ENCODE measurements at places on chromosomes 4 and X.
A peak's percentile ranks its signal among the peaks of the same experiment; 100 is the strongest.

DNA sequence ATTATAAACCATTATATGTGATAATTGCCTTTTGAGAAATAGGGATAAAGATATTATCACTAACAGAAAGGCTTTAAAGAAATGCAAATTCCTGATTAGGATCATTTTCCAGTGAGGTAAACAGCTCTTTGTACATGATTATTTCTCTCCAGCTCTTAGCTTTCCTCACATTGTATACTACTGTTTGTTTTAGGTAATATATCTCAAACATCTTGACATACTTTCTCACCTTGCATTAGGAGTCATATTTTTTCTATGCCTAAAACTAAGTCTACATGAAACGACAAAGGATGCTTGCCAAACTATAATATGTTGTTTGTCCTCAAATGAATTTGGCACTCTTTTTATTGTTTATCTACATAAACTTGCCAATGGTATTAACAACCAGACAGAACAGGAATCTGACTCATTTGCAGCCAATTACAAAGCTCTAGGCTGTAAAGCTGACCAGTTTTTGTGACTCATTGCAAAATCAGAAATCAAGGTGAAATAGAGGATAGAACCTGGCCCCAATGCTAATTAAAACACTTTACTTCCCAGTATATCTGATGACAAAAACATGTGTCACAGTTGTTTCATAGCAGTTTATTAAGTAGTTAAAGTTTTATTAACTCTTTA is 107.0 kb downstream of the IQCM start:
- DNase-seq, result no peak

DNA sequence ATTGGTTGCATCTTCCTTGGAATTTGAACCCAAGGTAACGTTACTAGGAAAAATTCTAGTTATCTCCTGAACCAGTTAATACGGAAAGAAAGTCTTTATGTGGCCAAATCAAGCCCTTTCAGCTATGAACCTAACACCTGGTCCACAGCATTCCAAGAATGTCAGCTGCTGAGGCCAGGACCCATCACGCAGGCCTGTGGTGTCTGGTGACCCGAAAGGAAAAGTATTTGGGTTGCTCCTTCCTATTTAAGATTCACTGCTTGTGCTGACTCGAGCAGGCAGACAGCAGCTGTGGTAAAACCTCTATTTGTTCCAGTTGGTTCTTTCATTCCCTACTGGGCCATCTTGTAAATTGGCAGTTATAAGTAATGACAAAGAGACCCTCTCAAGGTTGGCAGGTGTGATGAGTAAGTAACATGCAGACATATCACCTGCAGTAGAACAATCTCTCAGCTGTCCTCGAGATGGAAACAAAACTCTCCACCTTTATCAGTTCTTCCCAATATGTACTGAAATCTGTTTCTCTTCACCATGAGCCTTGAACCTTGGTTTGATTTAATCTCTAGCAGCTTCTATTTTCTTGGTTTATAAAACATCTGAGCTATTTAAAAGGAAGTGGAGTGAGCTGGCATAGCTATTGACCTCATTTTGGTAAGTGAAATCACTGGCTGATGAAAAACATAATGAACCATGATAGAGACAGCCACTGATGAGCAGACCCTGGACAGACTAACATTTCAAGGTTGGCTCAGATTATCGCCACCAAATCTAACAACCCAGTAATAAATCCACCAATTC is 182.1 kb upstream of the SMIM31 start:
- no peak for DNase-seq

DNA sequence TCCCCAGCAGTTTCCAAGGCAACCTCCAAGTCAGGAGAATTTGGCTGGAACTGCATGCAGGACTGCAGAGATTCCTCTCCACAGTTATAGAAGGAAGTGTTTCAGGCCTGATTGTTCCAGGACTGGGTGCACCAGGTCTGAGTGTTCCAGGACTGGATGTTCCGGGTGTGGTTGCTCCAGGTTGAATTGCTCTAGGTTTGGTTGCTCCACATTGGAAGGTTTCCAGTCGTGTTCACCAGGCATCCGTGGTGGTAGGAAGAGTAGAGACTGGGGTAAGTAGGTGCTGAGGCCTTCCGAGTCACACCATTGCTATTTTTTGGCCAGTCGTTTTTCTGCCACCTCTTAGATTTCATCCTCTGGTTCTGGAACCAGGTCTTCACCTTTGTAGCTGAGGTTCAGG is 105.4 kb downstream of the MSN start:
- no peak for DNase-seq

- DNase-seq, result peak; percentile 1
Measured at GRCh38 chrX:139692908-139693307, 15.1 kb downstream of the MCF2 start.

- DNase-seq, result no peak
Measured at GRCh38 chrX:39440799-39441284, 639.6 kb downstream of the MID1IP1 start.

DNA sequence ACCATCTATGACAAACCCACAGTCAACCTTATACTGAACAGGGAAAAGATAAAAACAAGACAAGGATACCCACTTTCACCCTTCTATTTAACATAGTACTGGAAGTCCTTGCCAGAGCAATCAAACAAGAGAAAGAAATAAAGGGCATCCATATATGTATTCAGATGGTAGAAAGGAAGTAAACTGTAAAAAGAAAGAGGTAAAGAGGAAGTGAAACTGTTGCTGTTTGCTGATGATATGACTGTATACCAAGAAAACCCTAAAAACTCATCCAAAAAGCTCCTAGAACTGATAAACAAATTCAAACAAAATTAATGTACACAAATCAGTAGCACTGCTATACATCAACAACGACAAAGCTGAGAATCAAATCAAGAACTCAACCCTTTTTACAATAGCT is 538.7 kb upstream of the PABPC4L start:
- DNase-seq, result no peak

DNA sequence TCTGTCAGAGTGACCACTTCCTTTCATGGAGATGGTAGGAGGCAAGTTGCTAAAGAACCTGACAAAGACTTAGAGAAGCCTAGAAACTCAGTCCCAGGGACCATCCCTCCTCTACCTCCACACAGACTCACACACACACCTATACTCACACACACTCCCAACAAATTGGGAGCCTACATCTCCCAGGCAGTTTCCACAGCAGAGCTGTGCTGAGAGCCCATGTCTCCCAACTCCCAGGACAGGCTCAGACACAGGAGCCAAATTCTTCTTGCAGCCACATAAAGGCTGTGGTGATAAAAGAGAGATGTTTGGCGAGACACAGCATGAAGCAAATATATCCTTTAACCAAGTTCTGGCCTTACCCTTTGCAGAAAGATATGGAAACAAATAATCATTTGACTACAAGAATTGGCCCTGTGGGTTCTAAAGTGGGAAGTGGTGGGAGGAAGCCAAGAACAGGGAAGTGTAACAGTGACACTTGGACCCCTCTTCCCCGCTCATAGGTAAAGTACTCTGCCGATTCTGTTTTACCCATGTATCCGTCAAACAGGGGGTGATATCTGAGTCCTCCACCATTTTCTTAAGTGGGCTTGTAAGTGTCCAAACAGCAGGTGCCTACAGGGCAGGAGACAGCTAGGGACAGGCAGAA is 11.0 kb upstream of the IDS start:
- DNase-seq, result no peak

DNA sequence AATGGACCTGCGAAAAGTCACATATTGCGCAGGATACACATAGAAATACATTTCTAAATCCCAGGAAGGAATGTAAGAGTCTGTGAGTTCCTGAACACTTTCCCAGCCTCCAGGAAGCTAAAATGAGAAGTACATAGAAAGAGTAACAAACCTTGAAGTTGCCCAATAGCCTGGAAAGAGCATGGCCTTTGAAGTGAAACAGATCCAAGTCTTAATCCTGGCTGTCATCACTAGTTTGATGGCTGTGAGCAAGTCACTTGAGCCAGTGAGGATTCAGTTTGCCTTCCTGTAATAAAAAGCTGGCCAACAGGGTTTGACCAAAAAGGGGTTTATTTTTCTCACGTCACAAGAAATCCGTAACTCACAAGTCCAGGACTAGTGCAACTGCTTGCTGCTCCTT is 69.8 kb downstream of the ARHGEF38 start:
- no peak for DNase-seq

DNA sequence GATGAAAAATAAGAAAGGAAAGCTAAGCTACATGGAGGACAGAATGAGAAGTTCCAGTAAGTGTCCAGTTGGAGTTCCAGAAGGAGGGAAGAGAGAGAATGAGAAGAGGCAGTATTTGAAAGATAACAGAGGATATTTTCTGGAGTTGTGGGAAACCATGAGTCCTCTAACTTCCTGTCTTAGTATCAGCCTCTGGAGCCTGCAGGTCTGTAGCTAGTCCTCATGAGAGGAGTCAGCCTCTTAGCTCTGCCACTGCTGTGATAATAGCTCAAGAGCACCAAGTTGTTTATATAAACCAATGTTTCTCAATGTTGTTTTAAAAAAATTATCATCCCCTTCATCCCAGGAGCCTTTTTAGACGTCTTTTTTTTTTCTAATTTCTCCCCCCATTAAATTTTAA is 2.4 kb upstream of the PLAC1 start:
- no peak for DNase-seq

DNA sequence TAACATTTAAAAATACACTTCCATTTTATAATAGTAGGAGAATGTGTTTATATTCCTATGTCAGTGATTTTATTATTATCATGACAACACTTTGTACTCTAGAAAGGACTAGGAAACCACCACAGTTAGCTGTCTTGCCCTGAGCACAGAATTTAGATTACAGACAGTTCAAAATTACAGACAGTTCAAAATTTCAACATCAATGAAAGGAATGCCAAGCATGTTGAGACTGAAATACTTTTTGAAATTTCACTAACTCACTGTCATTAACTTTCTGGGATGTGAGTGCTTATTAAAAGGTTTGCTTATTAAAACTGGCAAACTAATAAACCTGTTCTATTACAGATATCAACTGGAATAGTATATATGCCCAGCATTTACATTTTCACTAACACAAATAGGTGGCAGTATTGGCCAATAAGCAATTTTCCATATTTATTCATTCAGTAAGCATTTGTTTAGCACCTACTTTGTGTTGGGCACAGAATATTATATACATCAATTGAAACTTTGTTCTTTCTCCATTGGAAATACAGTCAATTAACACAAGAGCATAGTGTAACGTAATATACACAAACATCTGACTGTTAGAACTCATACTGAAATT is 179.4 kb downstream of the FBXW7 start:
- DNase-seq, result no peak
